ENCODE measurements at places on chromosomes 13 and 19.

- peak; percentile 91 for DNase-seq
Observed at GRCh38 chr19:12884926-12885748, 1.9 kb downstream of the KLF1 start.

DNA sequence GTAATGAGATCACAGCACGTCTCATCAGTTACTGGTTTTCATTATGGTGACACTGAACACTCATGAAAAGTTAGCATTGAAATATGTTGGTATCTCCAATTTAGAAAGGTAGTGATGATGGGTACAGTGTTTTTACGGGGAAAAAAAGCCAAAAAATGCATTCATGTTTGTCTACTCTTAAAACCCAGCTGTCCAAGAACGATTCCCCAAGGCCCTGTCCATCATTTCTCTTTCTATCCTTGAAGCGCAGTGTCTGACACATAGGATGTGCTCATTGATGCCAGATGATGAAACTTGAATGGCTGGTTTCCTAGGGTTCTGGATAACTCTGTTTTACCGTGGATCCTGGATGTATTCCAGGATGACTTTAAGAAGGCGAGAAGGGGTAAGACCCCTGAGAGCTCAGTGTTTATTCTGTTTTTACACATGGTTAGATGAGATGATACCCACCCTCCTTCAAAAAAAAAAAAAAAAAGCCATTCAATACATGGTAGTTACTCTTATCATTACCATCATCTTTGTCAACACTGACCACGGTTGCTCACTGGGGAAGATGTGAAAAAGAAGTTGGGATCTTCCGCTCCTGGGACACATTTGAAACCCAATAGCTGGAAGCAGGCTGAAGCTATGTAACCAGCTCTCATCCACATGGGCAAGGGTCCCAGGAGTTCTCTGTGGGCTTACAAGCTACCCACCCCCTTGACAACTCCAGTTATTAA, 22.5 kb downstream of the SERP2 start:
- DNase-seq: no peak

GRCh38 chr13:51849145-51850101, 4.4 kb upstream of the TMEM272 start:
- no peak for DNase-seq

DNA sequence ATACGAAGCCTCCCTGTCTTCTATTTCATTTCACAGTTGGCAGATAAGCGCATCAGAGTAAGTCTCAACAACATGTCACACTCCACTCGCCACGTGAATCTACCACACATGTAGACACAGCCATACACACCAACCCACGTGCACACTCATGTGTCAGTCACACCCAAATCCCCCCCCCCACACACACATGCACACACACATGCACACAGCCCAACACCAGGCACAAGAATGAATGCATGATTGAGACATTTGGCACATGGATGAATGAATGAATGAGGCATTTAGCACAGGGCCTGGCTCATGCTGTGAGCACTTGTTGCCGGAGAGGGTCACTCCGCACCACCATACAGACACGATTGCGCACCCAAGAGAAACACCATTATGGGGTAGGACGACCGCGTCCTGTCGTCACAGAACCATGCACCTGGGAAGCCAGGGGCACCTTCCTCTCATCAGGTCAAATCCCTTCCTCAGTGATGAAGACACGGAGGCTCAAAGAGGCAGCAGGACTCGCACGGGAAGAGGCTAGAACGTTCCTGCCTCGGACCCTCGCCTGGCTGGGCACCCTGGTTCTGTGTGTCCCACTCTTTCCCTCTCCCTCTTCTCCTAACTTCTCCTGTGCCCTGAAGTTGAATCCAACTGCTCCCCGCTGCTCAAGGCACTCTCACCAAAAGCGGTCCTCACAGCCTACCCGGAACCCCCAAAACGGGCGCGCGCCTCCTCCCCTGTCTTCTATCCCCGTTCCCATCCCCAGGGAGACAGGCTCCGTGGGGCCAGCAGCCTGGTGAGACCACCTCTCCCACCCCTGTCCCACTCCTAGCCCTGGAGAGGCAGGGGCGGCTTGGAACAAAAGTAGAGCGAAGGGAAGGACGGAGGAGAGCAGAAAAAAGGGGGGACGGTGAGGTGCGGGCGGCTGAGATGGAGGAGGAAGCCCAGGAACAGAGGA, 1.3 kb downstream of the MEIS3 start:
- no peak for DNase-seq

- no peak for DNase-seq
Observed at GRCh38 chr19:50224986-50225747, 21.7 kb downstream of the MYH14 start.
